ENCODE measurements at places on chromosomes 3 and 15.

DNA sequence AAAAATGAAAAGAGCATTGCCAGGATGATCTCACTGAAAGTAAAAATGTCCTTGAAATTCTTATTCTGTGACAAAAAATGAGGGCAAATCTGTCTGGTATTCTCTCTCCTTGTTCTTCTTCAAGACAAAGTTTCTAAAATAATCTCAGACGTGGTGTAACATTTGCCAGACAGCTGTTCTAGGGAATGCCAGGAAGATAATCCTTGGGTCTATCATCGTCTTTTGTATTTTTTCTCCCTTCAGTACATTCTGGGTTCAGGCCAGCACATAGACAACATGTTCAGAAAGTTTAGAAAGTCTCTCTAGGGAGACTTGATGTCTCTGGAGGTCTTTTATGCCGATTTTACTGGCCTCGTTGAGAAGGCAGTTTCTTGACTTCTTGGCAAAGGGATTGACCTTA lies 121.2 kb upstream of the HES1 start:
- no peak for DNase-seq

DNA sequence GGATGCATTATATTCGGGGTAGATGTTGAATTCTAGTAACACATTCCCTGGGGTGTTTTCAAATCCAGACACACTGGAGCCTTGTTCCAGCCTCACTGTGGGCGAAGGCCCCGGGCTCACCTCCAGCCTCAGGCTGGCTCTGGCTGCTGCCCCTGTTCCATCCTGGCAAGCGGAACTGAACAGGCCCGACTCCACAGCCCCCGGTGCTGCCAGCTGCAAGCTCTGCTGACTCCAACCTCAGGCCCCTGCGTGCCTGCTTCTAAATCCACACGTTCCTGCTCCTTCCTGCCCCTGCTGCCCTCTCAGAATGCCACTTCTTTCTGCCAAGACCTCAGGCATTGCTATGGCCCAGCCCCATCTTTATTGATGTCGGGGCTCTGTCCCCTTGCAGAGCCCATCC lies 90.6 kb downstream of the LIPC start:
- DNase-seq, result no peak

- no peak for DNase-seq
These were observed 64.3 kb upstream of the LEKR1 start for GRCh38 chr3:156761713-156762451.

GRCh38 chr3:129182390-129183185 lies 1.1 kb downstream of the CNBP start:
- no peak for DNase-seq

- no peak for DNase-seq
These were observed 40.5 kb downstream of the PTPRG start for GRCh38 chr3:61601831-61602230.

- no peak for DNase-seq
These were observed 703.8 kb downstream of the MECOM start for GRCh38 chr3:168959731-168960130.

DNA sequence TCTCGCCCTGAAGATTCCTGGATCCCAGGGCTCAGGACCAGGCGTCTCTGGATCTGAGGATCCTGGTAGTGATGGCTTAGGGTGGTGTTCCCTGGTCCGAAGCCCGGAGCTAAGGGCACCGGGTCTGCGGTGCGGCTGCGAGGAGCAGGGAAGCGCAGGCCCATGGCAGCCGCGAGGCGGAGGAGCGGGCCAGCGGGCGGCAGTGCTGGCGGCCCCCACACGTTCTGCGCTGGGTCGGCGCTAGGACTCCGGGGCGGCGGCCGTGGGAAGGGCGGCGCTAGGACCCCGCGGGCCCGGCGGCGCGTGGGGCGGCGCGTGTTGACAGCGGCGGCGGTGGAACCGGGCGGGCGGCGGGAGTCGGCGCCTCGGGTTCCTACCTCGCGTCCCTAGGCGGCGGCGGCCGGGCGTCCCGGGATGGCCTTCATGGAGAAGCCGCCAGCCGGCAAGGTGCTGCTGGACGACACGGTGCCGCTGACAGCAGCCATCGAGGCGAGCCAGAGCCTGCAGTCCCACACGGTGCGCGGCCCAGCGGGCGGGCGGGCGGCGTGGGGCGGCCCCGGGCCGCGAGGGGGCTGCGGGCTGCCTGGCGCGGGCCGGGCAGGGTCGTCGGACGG lies at the start of gene PXK:
TSS of gene PXK (plus strand) at position 318 of the 614 bp plus-strand sequence. CDS start at position 415, 97 bp downstream.
- peak; percentile 87 for DNase-seq

- DNase-seq, result no peak
These were observed 5.9 kb downstream of the FLNB start for GRCh38 chr3:58013973-58014649.

DNA sequence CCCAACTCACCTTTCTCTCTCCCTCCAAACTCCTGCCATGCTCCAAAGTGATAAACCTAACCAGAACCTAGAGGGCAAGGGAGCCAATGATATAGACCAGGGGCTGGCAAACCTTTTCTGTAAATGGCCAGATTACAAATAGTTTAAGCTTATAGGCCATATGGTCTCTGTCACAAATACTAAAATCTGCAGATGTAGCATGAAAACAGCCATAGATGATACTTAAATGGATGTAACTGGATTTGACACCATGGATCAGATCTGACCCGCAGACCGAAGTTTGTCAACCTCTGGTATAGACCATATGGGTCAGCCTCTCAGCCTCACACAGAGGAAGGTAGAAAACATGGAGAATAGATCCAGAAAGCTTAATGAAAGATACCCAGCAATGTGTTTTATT lies 165.2 kb upstream of the STT3B start:
- no peak for DNase-seq

DNA sequence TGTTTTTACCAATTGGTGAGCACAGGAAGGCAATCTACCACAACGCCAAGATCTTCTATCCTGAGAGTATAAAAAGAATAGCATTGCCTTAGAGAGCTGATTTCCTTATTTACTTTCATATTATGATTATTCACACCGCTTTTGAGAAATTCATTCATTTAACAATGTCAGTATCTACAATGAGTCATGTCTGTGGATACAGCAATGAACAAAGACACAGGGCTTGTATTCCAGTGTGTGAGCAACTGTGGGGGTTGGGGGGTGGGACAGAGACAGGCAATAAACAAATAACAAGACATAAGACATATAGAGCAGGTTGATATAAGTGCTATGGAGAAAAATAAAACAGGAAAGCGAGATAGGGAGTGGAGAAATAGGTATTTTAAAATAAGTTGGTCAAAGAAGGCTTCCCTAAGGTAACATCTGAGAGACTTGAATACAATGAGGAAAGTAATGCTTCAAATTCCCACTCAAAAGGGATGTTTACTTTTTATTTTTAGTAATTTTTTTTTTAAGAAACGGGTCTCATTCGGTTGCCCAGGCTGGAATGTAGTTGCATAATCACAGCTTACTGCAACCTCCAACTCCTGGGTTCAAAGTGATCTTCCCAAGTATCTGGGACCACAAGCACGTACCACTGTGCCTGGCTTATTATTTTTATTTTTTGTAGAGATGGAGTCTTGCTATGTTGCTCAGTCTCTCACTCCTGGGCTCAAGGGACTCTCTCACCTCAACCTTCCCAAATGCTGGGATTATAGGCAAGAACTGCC lies 45.7 kb downstream of the PGBD4 start:
- no peak for DNase-seq

DNA sequence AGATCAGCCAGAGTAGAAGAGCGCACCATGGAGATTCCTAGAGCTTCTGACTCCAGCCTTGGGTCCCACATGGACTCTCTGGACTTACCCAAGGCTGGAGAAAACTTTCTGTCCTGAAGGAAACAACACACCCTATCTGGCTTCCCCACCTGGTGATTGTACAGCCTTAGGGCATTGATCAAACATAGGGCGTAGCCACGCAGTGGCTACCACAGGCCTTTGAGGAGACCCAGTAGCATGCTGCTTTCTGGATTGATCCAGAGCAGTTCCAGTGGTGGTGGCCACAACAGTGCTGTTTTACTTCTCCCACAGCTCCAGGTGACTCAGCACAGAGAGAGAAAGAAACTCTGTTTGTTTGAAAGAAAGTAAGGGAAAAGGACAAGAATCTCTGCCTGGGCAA lies 23.5 kb downstream of the PYDC2 start:
- DNase-seq, result no peak

- DNase-seq, result no peak
These were observed 185.1 kb upstream of the GALNT15 start for GRCh38 chr3:15989419-15989818.

GRCh38 chr15:95303713-95304112 lies 1026.8 kb upstream of the NR2F2 start:
- no peak for DNase-seq
